ENCODE measurements at places on chromosomes 7 and 10.
A peak's percentile ranks its signal among the peaks of the same experiment; 100 is the strongest.

- H3K4me3 ChIP-seq = no peak overlapping the region
- no peaks in the 10 kb centered on the region for H3K27me3 ChIP-seq
- no peak overlapping the region for H3K27ac ChIP-seq
Measured at GRCh38 chr10:45339894-45340293, 24.5 kb upstream of the OR13A1 start.

DNA sequence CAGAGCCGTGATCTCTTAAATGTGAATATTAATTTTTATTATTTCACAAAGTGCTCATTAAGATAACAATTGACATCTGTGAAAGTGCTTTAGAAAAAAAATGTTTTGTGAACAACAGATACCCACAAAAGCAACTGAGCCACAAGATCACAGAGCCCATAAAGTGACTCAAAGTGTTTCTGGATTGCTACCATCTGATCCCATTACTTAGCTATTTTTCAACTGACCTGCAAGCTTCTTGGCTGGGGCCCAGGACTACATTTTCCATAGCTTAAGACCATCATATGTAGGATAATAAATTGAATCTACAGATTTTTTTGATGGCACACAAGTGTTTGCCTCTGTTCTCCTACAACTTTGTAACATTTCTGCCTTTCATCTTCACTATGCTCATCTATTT, 674.4 kb downstream of the PHTF2 start:
- no peaks in the 10 kb centered on the region for H3K36me3 ChIP-seq
- H3K27ac ChIP-seq = no peak overlapping the region
- H3K4me1 ChIP-seq = no peaks in the 10 kb centered on the region
- H3K27me3 ChIP-seq = no peaks in the 10 kb centered on the region
- H3K4me3 ChIP-seq = no peak overlapping the region
- no peak for ATAC-seq

GRCh38 chr10:112308125-112308502, 24.9 kb downstream of the TECTB start:
- peaks cover 5% of the 10 kb centered on the region for H3K4me1 ChIP-seq
- no peak overlapping the region for H3K27ac ChIP-seq
- ATAC-seq = no peak
- H3K36me3 ChIP-seq = no peaks in the 10 kb centered on the region

DNA sequence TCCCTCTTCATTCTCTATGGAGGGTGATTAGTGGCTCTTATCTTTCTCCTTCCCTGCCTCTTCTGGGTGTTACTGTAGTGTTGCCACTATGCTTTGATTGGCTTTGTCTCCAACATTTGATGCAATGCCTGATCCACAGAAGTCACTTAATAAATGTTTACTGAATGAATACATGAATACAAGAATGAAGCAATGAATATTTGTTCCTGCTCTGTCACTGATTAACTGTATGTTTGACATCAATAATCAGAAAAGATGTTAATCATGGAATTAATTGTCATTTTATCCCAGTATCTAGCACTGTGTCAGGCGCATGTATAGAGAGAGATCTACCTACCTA, 4.3 kb downstream of the ANK3 start:
- ATAC-seq = no peak
- H3K27me3 ChIP-seq = no peaks in the 10 kb centered on the region
- no peak overlapping the region for H3K4me3 ChIP-seq
- peak overlapping the region; percentile 9 for H3K27ac ChIP-seq
- no peaks in the 10 kb centered on the region for H3K36me3 ChIP-seq

DNA sequence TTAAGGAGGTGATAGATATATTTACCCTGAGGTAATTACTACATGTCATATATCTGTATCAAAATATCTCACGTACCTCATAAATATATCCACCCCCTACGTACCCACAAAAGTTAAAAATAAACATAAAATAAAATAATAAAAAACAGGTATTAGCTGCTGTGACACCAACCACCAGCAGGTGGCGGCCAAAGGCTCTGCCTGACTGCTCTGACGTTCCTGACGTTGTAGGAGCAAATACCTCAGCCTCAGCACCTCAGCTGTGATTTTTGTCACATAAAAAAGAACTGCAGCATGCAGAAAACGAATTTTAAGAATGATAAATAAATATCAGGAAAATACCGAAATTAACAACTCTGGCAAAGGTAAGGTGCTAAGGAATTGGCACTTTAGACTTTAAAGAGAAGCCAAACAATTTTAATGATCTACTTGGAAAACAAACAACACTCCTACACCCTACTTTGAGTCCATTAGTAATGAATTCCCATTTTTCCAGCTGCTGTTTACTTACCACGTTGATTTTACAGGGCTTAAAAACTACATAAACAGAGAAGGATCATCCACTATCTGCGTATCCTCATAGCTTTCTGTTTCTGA, 125.4 kb upstream of the TARP start:
- no peak overlapping the region for H3K27ac ChIP-seq
- H3K4me1 ChIP-seq = peaks cover 28% of the 10 kb centered on the region
- peak; percentile 43 for ATAC-seq
- no peaks in the 10 kb centered on the region for H3K36me3 ChIP-seq
- H3K4me3 ChIP-seq = no peak overlapping the region

- peak; percentile 72 for ATAC-seq
- H3K4me1 ChIP-seq = no peaks in the 10 kb centered on the region
- H3K36me3 ChIP-seq = no peaks in the 10 kb centered on the region
- no peak overlapping the region for H3K4me3 ChIP-seq
- H3K27ac ChIP-seq = no peak overlapping the region
Measured at GRCh38 chr7:20466543-20467021, 135.9 kb downstream of the ITGB8 start.

DNA sequence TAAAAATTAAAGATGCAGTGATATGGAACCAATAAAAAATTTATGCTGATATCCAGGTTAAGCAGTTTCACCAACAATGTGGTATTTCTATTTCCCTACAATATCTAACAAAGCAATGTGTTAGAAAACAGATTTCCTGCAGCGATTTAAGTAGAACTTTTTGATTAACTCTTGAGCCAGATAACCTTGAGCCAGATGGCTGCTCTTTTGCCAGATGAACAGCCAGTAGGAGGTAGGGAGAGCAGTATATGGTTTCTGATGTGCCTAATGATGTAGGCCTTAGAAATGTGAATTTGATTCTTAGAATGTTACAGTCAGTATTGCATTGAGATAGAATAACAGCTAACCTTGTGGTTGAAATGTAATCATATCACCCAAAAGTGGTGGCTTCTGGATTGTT, 31.1 kb downstream of the STAMBPL1 start:
- H3K4me3 ChIP-seq = no peak overlapping the region
- ATAC-seq = no peak
- H3K4me1 ChIP-seq = no peaks in the 10 kb centered on the region
- H3K27ac ChIP-seq = no peak overlapping the region
- H3K36me3 ChIP-seq = peaks cover 47% of the 10 kb centered on the region

GRCh38 chr7:159099711-159100231, 44.9 kb downstream of the VIPR2 start:
- H3K4me1 ChIP-seq = no peaks in the 10 kb centered on the region
- H3K27me3 ChIP-seq = peaks cover 8% of the 10 kb centered on the region
- no peak overlapping the region for H3K4me3 ChIP-seq
- no peak for ATAC-seq
- H3K27ac ChIP-seq = no peak overlapping the region
- H3K36me3 ChIP-seq = no peaks in the 10 kb centered on the region

DNA sequence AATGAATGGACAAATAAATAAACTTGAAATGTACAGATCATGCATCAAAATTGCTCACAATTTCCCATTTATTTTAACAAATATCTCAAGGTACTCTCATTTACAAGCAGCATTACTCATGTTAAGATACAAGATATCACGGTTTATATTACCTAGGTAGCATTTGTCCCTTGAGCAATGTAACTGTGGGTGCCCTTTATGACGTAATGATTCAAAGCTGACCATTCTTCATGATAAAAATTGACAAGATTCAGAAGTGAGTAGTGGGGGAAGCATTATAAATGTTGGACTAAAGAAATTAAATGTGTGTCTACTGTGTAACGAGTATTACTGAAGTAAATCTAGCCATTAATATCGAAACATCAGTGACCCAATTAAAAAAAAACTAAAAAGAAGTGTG, 68.2 kb upstream of the GRM8 start:
- no peak overlapping the region for H3K27ac ChIP-seq
- ATAC-seq = no peak
- no peak overlapping the region for H3K4me3 ChIP-seq

DNA sequence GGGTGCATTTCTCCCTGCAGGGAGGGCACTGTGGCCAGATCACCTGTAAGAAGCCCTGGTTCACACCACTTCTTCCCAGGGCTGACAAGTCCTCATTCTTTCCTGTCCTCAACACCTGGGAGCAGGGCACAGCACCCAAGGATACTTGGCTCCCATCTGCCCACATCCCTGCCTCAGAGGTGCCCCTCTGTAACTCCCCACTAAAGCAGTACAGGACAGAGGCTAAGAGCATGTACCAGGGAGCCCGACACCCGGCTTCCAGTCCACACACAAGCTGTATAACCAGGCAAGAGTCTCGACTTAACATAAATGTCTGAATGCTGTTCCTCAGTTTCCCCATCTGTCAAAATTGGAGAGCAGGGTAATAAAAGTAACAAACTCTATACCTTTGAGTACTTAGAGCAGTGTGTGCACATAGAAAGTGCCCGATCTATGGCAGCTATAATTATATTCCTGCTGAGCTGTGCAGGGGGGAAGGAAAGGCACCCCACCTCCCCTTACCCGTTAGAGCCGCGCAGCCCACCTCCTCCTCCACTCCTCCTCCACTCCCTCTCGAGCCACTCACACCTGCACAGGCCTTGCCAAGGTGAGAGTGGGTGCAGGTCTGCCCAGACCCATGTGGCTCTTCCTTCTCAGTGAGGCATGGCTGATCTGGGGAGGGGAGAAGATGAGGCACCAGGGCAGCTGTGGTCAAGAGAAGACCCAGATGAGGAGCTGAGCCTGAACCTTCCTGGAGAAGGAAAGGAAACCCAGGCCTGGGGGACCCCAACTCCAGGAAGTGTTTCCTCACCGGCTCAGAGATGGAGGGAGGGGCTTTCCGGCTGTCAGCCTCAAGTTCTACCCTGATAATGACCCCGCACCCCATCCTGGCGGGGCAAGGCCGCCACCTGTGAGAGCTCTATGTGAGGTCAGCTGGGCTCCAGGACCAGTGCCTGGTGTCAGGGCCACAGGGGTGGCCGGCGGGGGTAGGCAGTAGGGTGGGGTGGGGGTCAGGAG, 22.6 kb downstream of the PODXL start:
- H3K4me3 ChIP-seq = no peak overlapping the region
- no peaks in the 10 kb centered on the region for H3K4me1 ChIP-seq
- no peak overlapping the region for H3K27ac ChIP-seq
- no peak for ATAC-seq

- peak; percentile 16 for ATAC-seq
- peak overlapping the region; percentile 83 for H3K27ac ChIP-seq
- peaks cover 46% of the 10 kb centered on the region for H3K36me3 ChIP-seq
- peaks cover 38% of the 10 kb centered on the region for H3K4me1 ChIP-seq
Measured at GRCh38 chr7:99393355-99394187, 14.8 kb downstream of the PDAP1 start.

GRCh38 chr7:142956951-142957623, 5.1 kb downstream of the KEL start:
- peaks cover 6% of the 10 kb centered on the region for H3K4me1 ChIP-seq
- H3K27ac ChIP-seq = peak overlapping the region; percentile 7
- peaks cover 9% of the 10 kb centered on the region for H3K36me3 ChIP-seq
- peaks cover 27% of the 10 kb centered on the region for H3K27me3 ChIP-seq
- no peak overlapping the region for H3K4me3 ChIP-seq

GRCh38 chr10:4254101-4254994, 469.3 kb upstream of the KLF6 start:
- no peak for ATAC-seq
- H3K27me3 ChIP-seq = no peaks in the 10 kb centered on the region
- no peak overlapping the region for H3K27ac ChIP-seq
- H3K4me1 ChIP-seq = no peaks in the 10 kb centered on the region

DNA sequence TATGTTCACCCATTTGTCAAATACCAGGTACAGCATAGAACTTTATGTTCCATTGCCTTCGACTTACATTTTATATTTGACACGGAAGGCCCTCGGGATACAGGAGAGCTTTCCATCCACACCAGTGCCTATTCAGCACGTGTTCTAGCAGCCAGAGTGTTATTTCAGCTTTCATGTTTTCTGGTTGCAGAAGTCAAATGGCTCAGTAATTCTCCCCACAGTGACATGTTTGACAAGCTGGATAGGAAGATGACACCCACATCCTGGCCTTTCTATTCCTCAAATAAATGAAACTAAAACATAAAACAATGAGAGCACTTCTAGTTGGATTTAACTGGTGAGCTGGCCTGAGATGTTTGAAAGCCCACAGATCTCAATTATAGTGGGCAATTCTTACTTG, 173.4 kb downstream of the SORCS1 start:
- H3K36me3 ChIP-seq = no peaks in the 10 kb centered on the region
- H3K4me1 ChIP-seq = no peaks in the 10 kb centered on the region

- H3K36me3 ChIP-seq = no peaks in the 10 kb centered on the region
- ATAC-seq = no peak
- H3K4me3 ChIP-seq = no peak overlapping the region
- H3K27me3 ChIP-seq = no peaks in the 10 kb centered on the region
- H3K4me1 ChIP-seq = no peaks in the 10 kb centered on the region
Measured at GRCh38 chr7:89687211-89687610, 467.1 kb upstream of the STEAP1 start.

- H3K4me1 ChIP-seq = peaks cover 6% of the 10 kb centered on the region
- no peaks in the 10 kb centered on the region for H3K36me3 ChIP-seq
Measured at GRCh38 chr7:25103773-25104172, 21.3 kb downstream of the CYCS start.

DNA sequence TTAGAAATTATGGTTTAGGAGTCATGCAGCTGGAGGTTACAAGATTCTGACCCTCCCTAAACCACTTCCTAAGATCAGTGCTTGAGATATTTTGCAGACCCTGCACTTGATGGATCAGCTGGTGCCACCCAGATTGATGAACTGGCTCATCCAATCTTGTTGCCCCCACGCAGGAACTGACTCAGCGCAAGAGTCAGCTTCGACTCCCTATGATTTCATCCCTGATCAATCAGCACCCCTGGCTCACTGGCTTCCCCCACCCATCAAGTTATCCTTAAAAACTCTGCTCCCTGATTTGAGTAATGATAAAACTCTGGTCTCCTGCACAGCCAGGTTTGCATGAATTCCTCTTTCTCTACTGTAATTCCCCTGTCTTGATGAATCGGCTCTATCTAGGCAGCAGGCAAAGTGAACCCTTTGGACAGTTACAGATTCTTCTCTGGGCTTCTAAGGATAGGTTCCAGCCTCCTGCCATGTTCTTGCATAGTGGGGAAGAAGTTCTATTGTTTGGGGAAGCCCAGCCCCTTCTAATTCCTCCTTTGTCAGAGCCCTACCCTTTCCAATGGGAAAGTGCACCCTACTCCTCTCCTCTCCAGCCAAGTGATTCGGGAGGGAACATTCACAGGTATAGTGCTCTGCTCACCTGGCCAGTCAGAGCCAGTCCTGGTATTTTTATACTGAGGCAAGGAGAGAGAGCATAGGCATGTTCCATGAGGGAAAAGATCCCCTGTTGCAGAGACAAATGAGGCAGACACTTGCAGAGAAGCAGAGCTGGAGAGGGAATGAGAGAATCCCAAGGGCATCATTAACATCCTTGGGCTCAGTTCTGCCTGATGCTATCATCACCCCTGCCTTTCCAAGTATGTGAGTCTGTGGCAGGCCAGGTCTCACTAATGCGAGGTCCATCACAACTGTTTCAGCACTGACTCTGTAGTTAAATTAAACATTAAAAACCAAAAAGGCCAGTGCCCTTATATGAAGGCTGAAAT, 224.4 kb upstream of the GALNT17 start:
- H3K27me3 ChIP-seq = no peaks in the 10 kb centered on the region
- no peaks in the 10 kb centered on the region for H3K36me3 ChIP-seq
- no peak overlapping the region for H3K27ac ChIP-seq
- no peak overlapping the region for H3K4me3 ChIP-seq
- H3K4me1 ChIP-seq = no peaks in the 10 kb centered on the region

- no peaks in the 10 kb centered on the region for H3K4me1 ChIP-seq
- no peaks in the 10 kb centered on the region for H3K36me3 ChIP-seq
- H3K27me3 ChIP-seq = no peaks in the 10 kb centered on the region
- no peak overlapping the region for H3K27ac ChIP-seq
Measured at GRCh38 chr10:58712982-58713381, 200.3 kb downstream of the BICC1 start.

All from stimulated activated memory B cell treated with anti-CD40 and anti-IgM and Interleukin-4, amounts not matched to agents 10 μg/mL and 1 μg/mL and 100 μg/mL, for 72 hours (primary cell).